Activated CD8-positive, alpha-beta memory T cell treated with anti-CD3 and anti-CD28 coated beads, Interleukin-2, amount 10 ng/mL, durations not matched to agents 7 days and 5 days (primary cell): ENCODE measurements at places on chromosomes 12 and 14. TPM values are rescaled to one million over a fixed set of nuclear protein-coding genes. Genes with fewer than 3 reads are reported as not detected.

- H3K4me3 ChIP-seq: no peak overlapping the region
- H3K27ac ChIP-seq: no peak overlapping the region
- no peaks in the 10 kb centered on the region for H3K36me3 ChIP-seq
- no peak for DNase-seq
- H3K4me1 ChIP-seq: peaks cover 3% of the 10 kb centered on the region
Measured at GRCh38 chr12:21340403-21340802, 5.7 kb upstream of the SLCO1A2 start.

DNA sequence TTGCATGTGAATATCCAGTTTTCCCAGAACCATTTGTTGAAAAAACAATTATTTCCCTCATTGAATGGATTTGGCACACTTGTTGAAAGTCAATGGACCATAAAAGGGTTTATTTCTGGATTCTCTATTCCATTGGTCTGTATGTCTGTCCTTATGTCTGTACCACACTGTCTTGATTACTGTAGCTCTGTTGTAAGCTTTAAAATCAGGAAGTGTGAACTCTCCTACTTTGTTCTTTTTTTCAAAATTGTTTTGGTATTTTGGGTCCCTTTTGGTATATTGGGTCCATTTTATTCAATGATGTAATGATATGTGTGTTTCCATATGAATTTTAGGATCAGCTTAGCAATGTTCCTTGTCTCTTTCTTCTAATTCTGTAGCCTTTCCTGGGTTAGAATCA, 64.8 kb downstream of the PPP2R5C start:
- peaks cover 78% of the 10 kb centered on the region for H3K4me1 ChIP-seq
- H3K36me3 ChIP-seq: peaks cover 64% of the 10 kb centered on the region
- H3K27me3 ChIP-seq: no peaks in the 10 kb centered on the region
- H3K4me3 ChIP-seq: peak overlapping the region; percentile 78
- DNase-seq: no peak

DNA sequence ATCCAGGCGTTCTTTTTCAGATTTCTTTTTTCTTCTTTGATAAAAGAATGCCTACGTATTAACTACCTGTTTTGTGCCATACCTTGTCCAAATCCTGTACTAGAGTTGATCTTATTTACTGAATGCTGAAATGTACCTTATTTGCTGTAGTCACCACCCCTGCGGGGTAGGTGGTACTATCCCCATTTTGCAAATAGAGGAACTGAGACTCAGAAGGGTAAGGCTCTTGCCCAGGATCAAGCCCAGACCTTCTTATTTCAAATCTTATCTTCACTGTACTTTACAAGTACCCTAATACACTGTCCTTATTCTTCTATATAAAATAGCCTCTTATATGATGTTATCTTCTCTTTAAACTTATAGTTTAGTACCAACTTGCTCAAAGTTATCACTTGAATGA, 206.5 kb downstream of the SLC41A2 start:
- peaks cover 27% of the 10 kb centered on the region for H3K4me1 ChIP-seq
- peaks cover 22% of the 10 kb centered on the region for H3K36me3 ChIP-seq
- no peak for DNase-seq
- H3K27ac ChIP-seq: no peak overlapping the region
- no peak overlapping the region for H3K4me3 ChIP-seq
- no peaks in the 10 kb centered on the region for H3K27me3 ChIP-seq

DNA sequence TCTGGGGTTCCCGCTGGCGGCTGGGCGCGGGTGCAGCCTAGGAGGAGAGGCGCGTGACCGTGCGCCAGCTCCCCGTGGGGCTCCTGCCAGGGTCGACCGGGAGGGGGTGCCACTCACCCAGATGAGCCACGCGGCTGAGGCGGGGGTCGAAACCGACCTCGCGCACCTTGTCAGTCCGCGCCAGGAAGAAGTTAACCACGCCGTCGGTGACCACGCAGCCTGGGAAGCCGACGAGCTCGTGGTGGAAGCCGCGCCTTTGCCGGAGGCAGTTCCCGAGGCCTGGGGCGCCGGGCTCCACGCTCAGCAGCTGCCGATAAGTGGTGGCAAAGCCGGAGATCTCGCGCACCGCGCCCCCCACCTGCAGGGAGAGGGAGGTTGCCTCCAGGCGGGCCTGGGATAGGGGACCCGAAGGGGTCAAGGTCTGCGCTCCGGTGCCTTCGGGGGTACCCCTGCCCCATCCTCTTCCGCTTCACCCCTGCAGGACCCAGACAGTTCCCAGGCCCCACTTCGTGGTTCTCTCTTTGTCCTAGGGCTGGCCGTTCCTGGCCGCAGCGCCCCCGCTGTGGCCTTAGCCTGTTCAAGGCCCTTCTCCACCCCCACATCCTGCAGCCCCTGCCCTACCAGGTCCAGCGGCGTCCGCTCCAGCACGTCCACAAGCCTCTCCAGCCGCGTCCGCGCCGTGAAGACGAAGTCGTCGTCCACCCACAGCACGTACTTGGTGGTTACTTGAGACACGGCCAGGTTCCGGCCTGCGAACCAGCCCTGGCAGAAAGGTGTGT, 5.3 kb downstream of the B4GALNT1 start:
- H3K27me3 ChIP-seq: peaks cover 89% of the 10 kb centered on the region
- no peak overlapping the region for H3K4me3 ChIP-seq
- H3K36me3 ChIP-seq: no peaks in the 10 kb centered on the region
- peak; percentile 42 for DNase-seq
- H3K27ac ChIP-seq: no peak overlapping the region
- H3K4me1 ChIP-seq: peaks cover 11% of the 10 kb centered on the region

Gene HCAR3
- 0.09 TPM for total RNA-seq

Gene RTL1
- total RNA-seq: not detected

Gene LGMN
- total RNA-seq: 1.2 TPM

Gene HAL
- total RNA-seq: 0.38 TPM
